ENCODE measurements at places on chromosomes 7 and 10.

- no peaks in the 10 kb centered on the region for H3K4me1 ChIP-seq
- no peak overlapping the region for H3K27ac ChIP-seq
- no peak overlapping the region for H3K4me3 ChIP-seq
- no peaks in the 10 kb centered on the region for H3K36me3 ChIP-seq
- no peaks in the 10 kb centered on the region for H3K27me3 ChIP-seq
- no peak for DNase-seq
Observed at GRCh38 chr7:1274876-1275375, 42.3 kb downstream of the UNCX start.

DNA sequence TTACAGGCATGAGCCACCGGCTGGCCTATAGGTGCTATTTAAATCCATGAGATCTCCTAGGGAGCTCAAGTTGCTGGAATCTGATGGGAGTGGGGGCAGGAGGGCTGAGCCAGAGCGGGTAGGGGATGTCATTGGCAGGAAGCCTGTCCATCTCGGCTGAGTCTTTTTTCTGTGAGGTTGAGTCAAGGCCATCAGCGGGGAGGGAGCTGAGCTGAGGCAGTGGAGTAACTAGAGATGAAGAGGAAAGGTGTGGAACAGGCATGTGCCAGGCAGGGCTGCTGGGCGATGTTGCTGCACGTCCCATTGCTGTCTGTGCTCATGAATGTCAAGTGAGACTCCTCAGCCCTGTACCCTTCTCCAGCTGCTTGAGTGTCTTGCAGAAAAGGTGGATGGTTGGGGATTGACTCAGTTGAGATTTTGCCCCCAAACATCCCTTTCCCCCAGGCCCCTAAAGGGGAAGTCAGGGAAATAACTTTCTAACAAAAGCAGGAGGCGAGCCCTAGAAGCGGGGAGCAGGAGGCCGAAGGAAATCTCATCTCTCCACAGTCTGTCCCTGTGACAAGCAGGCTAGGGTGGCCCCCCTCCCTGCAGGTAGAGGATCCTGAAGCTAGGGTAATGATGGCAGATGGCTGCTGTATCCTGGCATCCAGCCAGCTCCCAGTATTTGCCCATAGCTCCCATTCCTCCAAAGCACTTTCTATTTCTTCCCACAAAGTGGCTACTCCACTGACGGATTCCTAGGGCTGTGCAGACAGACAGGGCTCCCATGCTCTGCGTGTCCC lies 5.4 kb downstream of the ATP6V1F start:
- H3K36me3 ChIP-seq: peaks cover 10% of the 10 kb centered on the region
- H3K4me1 ChIP-seq: peaks cover 15% of the 10 kb centered on the region
- no peak overlapping the region for H3K4me3 ChIP-seq
- H3K27me3 ChIP-seq: no peaks in the 10 kb centered on the region
- no peak overlapping the region for H3K27ac ChIP-seq

- H3K27ac ChIP-seq: no peak overlapping the region
- H3K4me3 ChIP-seq: no peak overlapping the region
- H3K4me1 ChIP-seq: no peaks in the 10 kb centered on the region
- no peaks in the 10 kb centered on the region for H3K27me3 ChIP-seq
- H3K36me3 ChIP-seq: no peaks in the 10 kb centered on the region
Observed at GRCh38 chr10:123394382-123394781, 240.2 kb downstream of the BUB3 start.

DNA sequence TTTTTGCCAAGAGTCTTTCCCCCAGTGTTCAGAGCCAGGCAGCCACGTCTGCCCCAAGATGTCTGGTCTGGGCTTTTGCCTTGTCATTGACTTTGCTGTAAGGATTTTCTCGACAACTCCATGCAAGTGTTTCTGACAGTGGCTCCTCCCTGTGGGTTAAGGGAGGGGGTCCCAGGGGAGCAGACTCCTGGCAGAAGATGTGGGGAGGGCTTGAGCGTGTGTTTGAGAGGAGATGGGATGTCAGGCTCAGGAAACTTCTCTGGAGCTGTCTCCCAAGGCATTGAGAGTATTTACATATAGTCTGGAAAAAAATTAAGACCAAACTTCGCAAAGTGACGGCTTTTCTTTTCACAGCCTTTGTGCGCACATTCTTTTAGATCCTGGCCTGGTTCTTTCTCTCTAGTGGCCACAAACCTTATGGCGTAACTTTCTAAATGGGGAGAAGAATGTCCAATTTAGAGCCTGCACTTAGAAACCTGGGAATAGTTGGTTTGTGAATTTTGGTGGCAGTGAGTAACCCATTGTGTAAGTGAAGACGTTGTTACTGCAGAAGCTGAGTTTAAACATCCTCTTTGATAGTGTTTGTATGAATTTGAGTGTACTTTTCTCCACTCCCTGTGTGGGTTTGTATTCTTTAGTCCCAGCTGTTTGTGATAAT lies 201.5 kb downstream of the LRMDA start:
- H3K27ac ChIP-seq: no peak overlapping the region
- H3K4me1 ChIP-seq: no peaks in the 10 kb centered on the region
- no peak for DNase-seq
- no peaks in the 10 kb centered on the region for H3K27me3 ChIP-seq

DNA sequence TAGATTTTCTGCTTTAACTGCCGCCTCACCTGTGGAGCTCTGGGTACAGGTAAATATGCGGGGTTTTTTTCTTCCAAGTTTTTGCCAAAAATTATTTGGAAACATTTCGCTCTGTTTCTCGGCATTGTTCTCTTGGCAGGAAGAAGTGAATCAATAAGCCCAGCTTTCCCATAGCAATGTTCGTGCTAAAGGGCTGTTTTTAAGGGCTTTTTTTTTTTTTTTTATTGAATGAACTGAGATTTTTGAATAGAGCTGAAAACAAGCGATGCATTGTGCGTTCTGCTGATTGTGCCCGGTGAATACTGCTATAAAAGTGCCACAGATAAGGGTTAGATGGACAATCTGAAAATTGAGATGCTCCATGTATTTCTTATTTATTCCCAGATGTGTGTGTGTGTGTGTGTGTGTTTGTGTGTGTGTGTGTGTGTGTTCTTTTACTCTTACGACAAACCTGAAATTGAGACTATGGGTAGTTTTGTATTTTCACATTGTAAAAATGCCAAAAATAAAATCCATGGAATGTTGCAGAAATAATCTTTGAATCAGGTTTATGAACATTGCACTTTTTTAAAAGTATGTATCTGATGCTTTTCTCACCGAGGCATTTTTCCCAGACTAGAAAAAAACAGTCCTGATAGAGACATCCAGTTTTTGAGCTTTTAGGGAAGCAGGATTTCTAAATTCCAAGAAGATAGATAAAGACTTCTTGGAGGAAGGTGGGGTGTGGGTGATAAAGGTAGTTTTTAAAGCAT lies 30.5 kb downstream of the KIAA1217 start:
- no peaks in the 10 kb centered on the region for H3K36me3 ChIP-seq
- no peak for DNase-seq
- H3K27me3 ChIP-seq: no peaks in the 10 kb centered on the region
- no peaks in the 10 kb centered on the region for H3K4me1 ChIP-seq

DNA sequence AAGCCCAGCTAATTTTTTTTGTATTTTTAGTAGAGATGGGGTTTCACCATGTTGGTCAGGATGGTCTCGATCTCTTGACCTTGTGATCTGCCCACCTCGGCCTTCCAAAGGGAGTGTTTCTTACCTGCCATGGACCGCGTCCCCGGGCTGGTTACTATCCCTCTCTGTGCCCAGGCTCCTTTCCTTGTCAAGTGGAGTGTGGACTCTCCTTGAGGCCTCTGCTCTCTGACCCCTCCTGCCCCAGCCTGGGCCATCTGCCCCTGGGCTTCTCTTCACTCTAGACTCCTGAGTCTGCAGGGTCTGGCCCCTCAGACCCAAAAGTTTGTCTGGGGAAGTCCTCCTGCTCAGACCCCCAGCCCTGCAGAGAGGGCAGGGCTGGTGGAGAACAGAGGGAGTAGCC lies 20.7 kb downstream of the NEURL1 start:
- no peak for DNase-seq
- no peaks in the 10 kb centered on the region for H3K36me3 ChIP-seq
- H3K4me1 ChIP-seq: no peaks in the 10 kb centered on the region
- no peaks in the 10 kb centered on the region for H3K27me3 ChIP-seq
- H3K27ac ChIP-seq: no peak overlapping the region
